Adrenal gland (tissue), 19 donors: ENCODE measurements at places on chromosomes 3 and 15.

DNA sequence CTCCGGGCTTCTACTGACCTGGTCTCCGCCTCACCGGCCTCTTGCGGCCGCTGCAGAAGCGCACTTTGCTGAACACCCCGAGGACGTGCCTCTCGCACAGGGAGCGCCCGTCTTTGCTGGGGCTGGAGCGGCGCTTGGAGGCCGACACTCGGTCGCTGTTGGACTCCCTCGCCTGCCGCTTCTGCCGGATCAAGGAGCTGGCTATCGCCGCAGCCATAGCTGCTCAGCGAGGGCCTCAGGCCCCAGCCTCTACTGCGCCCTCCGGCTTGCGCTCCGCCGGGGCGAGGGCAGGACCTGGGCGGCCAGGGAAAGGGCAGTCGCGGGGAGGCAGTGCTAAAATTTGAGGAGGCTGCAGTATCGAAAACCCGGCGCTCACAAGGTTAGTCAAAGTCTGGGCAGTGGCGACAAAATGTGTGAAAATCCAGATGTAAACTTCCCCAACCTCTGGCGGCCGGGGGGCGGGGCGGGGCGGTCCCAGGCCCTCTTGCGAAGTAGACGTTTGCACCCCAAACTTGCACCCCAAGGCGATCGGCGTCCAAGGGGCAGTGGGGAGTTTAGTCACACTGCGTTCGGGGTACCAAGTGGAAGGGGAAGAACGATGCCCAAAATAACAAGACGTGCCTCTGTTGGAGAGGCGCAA lies 319.2 kb downstream of the FGF12 start:
- peak; percentile 78 for DNase-seq

DNA sequence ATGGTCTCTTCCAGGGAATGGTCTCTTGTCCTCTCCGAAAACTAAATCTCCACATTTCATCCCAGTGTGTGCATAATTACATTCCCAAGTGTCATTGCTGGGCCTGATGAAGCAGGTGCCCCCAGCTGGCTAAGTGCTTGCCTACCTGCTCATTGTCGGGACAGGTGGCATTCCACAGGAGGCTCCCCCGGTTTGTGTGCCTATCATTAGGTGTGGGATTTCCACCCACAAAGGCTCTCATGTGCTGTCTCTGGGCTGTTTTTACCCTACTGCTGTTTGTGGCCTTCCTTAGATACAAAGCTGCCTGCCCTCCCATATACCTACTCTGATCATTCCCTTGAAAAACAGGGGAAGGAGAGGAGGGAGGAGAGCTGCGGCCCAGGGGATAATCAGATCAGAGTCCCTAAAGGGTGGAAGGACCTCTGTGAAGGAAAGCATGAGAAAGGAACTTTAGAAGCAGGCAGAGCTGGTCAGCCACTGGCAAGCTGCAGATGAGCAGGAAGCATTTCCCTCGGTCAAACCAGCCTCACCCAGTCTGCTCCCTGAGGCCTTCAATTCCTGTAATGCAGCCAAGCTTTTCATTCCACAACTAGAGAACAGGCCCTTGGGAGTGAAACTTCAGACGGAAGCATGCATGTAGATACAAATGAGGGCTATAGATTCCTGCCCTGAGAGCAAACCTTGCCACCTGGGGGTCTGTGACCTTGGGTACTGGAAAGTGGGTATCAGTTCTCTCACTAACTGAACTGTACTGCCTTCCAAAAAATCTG lies 60.7 kb upstream of the HEG1 start:
- peak; percentile 71 for DNase-seq

- no peak for DNase-seq
Measured at GRCh38 chr15:39592500-39592899, 11.6 kb downstream of the THBS1 start.

DNA sequence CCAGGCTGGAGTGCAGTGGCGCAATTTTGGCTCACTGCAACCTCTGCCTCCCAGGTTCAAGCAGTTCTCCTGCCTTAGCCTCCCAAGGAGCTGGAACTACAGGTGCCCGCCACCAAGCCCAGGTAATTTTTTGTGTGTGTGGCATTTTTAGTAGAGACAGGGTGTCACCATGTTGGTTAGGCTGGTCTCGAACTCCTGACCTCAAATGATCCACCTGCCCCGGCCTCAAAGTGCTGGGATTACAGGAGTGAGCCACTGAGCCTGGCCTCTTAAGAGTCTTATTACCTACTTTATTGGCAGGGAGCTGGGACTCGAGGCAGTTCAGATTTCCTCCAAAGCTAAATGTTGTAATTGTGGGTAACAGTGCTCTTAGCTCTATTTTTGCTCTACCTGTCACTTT lies 16.4 kb downstream of the PXYLP1 start:
- DNase-seq = no peak

GRCh38 chr3:137583256-137583655 lies 180.9 kb upstream of the SOX14 start:
- DNase-seq = no peak

DNA sequence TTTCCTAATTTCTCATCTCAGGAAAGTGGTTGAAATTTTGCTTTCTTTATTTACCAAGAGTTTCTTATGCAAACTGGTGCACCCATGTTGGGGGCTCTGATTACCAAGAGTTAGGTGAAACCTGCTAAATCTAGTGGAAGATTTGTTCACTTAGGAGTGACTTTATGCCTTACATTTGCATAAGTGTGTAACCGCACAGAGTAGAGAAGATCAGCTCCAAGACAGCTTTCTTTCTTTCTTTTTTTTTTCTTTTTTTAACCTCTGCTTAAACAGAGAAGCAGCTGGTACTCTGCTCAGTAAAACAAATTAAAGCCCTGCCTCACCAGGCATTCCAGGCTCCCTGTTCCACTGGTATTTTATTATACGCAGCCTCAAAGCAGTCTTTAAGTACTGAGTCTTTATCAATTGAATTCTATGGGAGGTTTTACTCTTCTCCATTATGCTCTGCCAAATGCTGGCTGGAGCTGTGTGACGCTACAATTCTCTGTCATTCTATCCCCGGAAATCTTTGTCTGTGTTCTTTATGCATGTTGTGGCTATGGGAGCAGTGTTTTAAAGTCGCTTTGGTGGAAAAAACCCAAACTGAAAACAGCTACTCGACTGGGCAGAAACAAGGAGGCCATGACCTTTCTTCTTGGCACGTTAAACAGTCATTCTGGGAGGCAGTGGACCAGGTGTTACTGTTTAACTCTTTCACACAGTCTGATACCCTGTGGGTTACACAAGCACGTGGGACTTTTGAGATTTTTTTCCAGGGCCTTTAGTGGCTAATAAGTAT lies 55.2 kb upstream of the GBE1 start:
- peak; percentile 60 for DNase-seq
